ENCODE measurements at places on chromosomes 6 and 20.

- H3K36me3 ChIP-seq = peaks cover 3% of the 10 kb centered on the region
- DNase-seq = no peak
- no peak overlapping the region for H3K4me3 ChIP-seq
- peaks cover 14% of the 10 kb centered on the region for H3K4me1 ChIP-seq
- no peaks in the 10 kb centered on the region for H3K27me3 ChIP-seq
These were observed 2.6 kb downstream of the PTK7 start for GRCh38 chr6:43078691-43079090.

DNA sequence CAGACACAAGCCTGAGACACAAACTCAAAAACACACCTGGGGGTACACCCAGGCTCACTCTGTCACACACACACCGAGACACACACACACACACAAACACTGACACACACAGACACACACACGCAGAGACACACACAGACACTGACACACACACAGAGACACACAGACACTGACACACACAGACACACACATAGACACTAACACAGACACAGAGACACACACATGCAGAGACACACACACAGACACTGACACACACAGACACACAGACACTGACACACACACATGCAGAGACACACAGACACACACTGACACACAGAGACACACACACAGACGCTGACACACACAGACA lies 14.4 kb upstream of the ABHD16B start:
- peaks cover 5% of the 10 kb centered on the region for H3K4me1 ChIP-seq
- H3K27ac ChIP-seq = no peak overlapping the region
- DNase-seq = no peak
- H3K36me3 ChIP-seq = no peaks in the 10 kb centered on the region
- H3K27me3 ChIP-seq = peaks cover 33% of the 10 kb centered on the region
- H3K4me3 ChIP-seq = no peak overlapping the region

DNA sequence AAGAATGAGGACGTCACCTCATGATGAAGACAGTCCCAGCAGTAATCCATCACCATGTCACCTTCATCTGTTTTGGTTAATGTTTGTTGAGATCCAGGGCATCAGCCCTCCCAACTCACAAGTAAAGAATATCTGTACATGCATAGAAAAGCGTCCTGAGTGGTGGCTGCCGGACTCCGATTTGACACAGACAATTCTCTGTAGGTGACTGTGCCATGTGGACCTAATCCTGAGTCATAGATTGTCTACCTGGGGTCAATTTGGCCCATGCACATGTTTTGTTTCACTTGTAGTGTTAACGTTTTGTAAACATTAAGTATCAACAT lies 168.4 kb upstream of the UST start:
- H3K27me3 ChIP-seq = peaks cover 12% of the 10 kb centered on the region
- no peaks in the 10 kb centered on the region for H3K36me3 ChIP-seq
- no peaks in the 10 kb centered on the region for H3K4me1 ChIP-seq
- DNase-seq = no peak
- H3K27ac ChIP-seq = no peak overlapping the region

DNA sequence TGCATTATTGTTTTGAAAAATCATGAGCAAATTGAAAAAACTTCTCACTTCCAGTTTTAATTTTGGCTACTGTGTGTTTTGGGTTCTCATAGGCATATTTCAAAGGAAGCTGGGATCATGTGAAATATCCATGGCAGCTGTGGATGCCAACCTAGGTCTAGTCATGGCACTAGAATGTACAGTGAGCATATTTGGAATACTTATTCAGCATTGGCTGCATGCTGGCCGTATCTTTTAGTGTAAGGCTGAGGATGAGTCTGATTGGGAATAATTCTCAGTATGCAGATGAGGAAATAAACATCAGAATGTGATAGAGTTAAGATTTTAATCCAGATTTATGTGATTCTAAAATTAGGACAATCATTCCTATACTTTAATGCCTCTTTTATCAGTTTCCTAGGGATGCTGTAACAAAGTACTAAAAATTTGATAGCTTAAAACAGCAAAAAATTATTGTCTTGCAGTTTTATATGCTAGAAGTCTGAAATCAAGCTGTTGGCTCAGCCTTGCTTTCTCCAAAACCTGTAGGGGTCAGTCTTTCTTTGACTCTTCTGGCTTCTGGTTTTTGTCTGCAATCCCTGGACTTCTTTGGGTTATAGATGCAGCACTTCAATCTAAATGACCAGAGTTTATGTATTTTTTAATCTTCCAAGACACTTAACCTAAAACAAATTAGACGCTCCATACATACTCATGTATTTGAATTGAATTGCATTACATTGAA lies 37.7 kb upstream of the DEFB112 start:
- peaks cover 5% of the 10 kb centered on the region for H3K4me1 ChIP-seq
- no peak overlapping the region for H3K4me3 ChIP-seq
- H3K27me3 ChIP-seq = no peaks in the 10 kb centered on the region
- DNase-seq = peak; percentile 25
- no peaks in the 10 kb centered on the region for H3K36me3 ChIP-seq

DNA sequence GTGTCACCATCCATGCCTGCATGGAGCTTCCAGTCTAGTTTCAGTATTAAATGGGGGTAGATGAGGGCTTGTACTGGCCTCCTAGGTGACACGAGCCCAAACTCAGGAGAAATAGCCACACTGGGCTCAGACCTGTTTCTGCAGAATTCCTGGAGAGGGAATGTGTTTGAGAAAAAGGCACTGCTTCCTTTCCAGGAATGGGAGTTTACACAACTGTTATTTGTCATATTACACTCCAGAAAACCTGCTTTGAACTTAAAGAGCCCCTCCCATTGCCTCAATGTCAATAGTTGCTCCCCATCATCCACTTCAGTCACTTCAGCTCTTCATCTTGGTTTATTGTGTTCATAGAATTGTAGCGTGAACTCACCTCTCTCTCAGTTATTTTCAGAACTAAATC lies 151.5 kb downstream of the CFAP61 start:
- H3K27me3 ChIP-seq = peaks cover 4% of the 10 kb centered on the region
- H3K27ac ChIP-seq = no peak overlapping the region
- DNase-seq = no peak
- no peaks in the 10 kb centered on the region for H3K36me3 ChIP-seq
- no peaks in the 10 kb centered on the region for H3K4me1 ChIP-seq

DNA sequence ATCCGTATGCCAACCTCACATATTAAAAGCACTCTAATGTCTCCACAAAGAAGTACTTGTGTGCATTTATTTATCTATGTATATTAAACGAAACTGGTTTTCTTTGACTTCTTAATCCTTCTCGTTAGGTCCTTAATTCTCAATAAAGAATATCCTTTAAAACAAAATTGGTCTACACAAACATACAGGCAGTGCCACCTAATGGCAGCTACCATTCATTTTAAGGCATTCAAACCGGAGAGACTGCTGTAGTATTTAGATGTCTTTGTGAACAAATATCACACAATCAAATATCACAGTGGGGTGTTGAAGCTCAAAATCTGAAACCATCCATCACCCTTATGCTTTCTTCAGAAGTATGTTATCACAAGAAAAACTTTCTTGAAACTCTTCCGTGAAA lies 96.6 kb upstream of the IRAK1BP1 start:
- no peaks in the 10 kb centered on the region for H3K27me3 ChIP-seq
- no peaks in the 10 kb centered on the region for H3K4me1 ChIP-seq
- no peaks in the 10 kb centered on the region for H3K36me3 ChIP-seq

- no peaks in the 10 kb centered on the region for H3K4me1 ChIP-seq
- no peaks in the 10 kb centered on the region for H3K36me3 ChIP-seq
- H3K4me3 ChIP-seq = no peak overlapping the region
- no peak overlapping the region for H3K27ac ChIP-seq
- DNase-seq = no peak
These were observed 15.8 kb upstream of the PLCB1 start for GRCh38 chr20:8116067-8116811.

DNA sequence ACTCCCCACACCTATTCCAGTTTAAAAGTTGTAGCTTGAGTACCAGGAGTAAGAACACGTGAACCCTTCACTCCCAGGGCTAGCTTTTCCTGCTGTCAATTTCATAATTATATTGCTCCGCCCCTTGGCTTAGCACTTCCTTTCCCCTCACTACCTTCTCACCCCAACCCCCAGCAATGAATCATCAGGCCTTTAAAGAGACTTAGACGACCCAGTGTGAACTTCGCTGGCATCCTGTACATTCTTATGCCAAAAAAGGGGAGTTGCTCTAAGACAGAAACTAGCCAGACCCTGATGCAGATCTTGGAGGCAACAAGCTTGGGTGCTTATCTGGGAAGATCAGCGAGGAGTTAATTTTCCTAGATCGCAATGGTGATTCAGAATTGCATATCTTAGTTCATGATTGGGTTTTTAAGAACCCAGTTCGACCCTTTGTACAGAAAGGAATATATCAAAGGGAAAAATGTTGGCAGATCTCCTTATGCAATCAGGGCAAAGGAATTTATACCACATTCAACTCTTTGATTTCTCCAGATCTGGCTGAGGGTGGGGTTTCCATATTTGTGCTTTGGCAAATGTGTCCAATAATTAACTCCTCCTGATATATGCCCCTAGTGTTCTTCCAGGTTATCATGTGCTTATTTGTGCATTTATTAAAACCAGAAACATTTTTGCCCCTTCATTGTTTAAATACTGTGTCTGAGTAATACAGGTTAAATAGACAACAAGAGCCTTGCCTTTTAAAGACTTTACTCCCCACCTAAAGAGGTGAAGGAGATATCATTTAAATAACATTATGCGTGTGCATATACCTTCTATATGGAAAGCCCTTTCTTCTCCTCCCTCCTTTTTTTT lies 8.1 kb upstream of the ATXN1 start:
- H3K36me3 ChIP-seq = no peaks in the 10 kb centered on the region
- H3K4me3 ChIP-seq = peak overlapping the region; percentile 47
- H3K27me3 ChIP-seq = no peaks in the 10 kb centered on the region
- no peak for DNase-seq

- H3K4me1 ChIP-seq = no peaks in the 10 kb centered on the region
- no peak overlapping the region for H3K27ac ChIP-seq
- H3K4me3 ChIP-seq = no peak overlapping the region
- H3K36me3 ChIP-seq = no peaks in the 10 kb centered on the region
- no peak for DNase-seq
These were observed 114.1 kb upstream of the RREB1 start for GRCh38 chr6:6993503-6994237.

DNA sequence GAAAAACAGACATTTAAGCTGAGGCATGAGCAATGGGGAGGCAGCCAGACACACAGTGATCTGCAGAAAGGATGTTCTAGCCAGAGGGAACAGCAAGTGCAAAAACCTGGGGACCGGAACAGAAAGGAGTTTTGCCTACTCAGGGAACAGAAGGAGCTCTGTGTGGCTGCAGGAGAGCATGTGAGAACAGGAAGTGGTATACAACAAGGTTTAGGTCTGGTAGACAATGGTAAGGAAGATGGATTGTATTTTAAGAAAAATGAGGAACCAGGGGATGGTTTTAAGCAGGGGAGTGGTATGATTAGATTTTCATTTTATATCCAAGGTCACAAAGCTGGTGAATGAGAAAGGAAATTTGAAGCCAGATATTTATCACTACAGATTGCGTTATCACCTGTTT lies 157.5 kb downstream of the UNC5CL start:
- H3K27ac ChIP-seq = no peak overlapping the region
- H3K27me3 ChIP-seq = no peaks in the 10 kb centered on the region
- no peak overlapping the region for H3K4me3 ChIP-seq
- H3K36me3 ChIP-seq = no peaks in the 10 kb centered on the region

- H3K36me3 ChIP-seq = no peaks in the 10 kb centered on the region
- H3K4me3 ChIP-seq = no peak overlapping the region
- no peak for DNase-seq
- H3K27me3 ChIP-seq = no peaks in the 10 kb centered on the region
These were observed 117.3 kb downstream of the CRYBG1 start for GRCh38 chr6:106477790-106478189.

DNA sequence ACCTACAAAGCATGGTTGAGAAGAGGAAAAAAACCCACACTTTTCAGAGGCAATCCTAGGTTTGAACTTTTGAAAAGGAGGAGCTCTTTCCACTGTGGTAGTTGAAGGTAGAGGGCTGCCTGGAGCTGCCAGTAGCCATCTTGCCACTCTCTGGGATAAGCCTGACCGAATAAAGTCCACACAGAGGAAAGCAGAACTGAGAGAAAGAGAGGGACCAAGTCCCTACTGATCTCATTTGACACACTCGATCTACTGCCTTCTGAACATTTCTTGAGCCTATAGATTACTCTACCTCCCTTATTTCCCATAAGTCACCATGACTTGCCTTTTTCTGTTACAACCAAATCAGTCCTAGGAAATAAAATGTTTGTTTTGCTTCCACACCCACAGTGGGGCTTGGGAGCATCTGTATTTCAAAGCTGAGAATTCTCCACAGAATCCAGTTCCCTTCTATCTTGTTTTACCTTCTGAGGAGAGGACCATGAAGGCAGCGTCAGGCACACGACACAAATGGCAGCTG lies 147.0 kb upstream of the PTPRK start:
- H3K4me1 ChIP-seq = no peaks in the 10 kb centered on the region
- H3K27me3 ChIP-seq = no peaks in the 10 kb centered on the region
- no peak overlapping the region for H3K27ac ChIP-seq

DNA sequence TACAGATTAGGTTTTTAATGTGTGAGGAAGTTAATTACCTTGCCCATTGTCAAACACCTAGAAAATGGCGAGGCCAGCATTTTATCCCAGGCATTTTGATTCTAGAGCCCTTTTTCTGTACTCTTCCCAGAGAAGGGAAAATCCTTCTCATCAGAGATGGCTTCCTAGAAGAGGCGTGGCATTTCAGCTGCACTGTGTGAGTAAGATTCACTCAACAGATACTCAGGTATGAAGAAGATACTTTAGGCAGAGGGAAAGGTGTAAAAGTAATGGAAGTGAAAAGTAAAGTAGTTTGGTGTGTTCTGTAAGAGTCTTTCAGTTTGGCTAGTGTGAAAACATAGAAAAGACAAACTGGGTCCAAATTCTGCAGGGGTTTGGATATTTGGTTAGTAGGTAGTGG lies 113.8 kb downstream of the MAP3K4 start:
- H3K4me1 ChIP-seq = peaks cover 14% of the 10 kb centered on the region
- peak; percentile 28 for DNase-seq
- H3K4me3 ChIP-seq = no peak overlapping the region
- H3K36me3 ChIP-seq = peaks cover 41% of the 10 kb centered on the region

DNA sequence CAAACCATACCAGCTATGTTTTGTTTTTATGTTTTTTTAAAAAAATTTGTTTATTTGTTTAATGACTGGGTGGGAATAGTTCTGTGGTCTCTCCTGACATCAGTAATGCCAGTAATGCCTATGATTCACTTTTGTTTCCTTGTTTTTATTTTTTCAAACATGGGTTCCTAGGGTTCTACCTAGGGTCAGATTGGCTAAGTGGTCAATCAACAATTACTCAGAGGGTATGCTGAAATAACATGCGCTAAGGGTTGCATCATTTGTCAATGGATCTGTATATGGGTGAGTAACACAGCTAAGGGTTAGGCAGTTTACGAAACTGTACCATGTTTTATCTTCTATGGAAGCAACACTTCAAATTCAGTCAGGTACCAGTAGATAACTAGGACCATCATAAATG lies 583.8 kb upstream of the GJE1 start:
- no peak overlapping the region for H3K4me3 ChIP-seq
- no peaks in the 10 kb centered on the region for H3K36me3 ChIP-seq
- DNase-seq = no peak
- H3K4me1 ChIP-seq = peaks cover 9% of the 10 kb centered on the region
- no peaks in the 10 kb centered on the region for H3K27me3 ChIP-seq
- no peak overlapping the region for H3K27ac ChIP-seq

GRCh38 chr6:132933090-132933489 lies 118.7 kb downstream of the RPS12 start:
- no peak overlapping the region for H3K27ac ChIP-seq
- no peak overlapping the region for H3K4me3 ChIP-seq
- DNase-seq = no peak
- H3K36me3 ChIP-seq = no peaks in the 10 kb centered on the region
- no peaks in the 10 kb centered on the region for H3K27me3 ChIP-seq

All from keratinocyte (primary cell).